Tibial artery (tissue), 4 donors: ENCODE measurements at places on chromosomes 16 and 17.

- DNase-seq, result no peak
- no peaks in the 10 kb centered on the region for H3K4me1 ChIP-seq
- H3K4me3 ChIP-seq, result no peak overlapping the region
- no peaks in the 10 kb centered on the region for H3K36me3 ChIP-seq
Observed at GRCh38 chr16:5296176-5296575, 198.6 kb upstream of the EEF2KMT start.

DNA sequence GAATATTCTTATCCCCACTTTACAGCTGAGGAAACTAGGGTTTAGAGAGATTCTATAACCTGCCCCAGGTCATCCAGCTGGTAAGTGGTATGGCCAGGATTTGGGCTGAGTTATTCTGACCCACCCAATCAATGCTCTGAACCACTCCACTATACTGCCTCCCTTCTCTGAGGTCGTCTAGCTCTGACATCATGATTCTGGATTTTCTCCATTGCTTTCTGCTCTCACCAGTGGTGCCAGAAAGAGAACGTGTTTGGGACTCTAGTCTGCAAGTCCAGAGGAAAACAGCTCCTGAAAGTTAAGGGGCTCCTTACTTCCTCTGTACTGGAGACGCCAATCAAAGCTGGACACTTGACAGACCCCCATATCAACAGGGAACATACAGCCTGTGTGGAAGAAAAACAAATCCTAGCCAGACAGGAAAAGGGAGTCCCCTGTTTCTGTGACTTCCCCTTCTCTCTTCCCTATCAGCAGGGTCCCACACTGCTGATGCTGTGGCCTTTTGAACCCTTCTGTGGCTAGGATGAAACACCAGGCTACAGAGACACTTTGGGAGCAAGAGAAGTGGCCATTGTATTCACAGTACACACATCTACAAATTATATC lies 6.0 kb upstream of the EZH1 start:
- peaks cover 14% of the 10 kb centered on the region for H3K27me3 ChIP-seq
- no peak overlapping the region for H3K4me3 ChIP-seq
- DNase-seq, result no peak
- no peaks in the 10 kb centered on the region for H3K36me3 ChIP-seq
- H3K27ac ChIP-seq, result no peak overlapping the region

GRCh38 chr16:12002447-12003006 lies 26.0 kb downstream of the SNX29 start:
- no peak overlapping the region for H3K4me3 ChIP-seq
- H3K27me3 ChIP-seq, result no peaks in the 10 kb centered on the region
- H3K27ac ChIP-seq, result no peak overlapping the region
- H3K4me1 ChIP-seq, result no peaks in the 10 kb centered on the region
- DNase-seq, result no peak
- peaks cover 20% of the 10 kb centered on the region for H3K36me3 ChIP-seq

- no peaks in the 10 kb centered on the region for H3K36me3 ChIP-seq
- H3K4me1 ChIP-seq, result no peaks in the 10 kb centered on the region
- H3K4me3 ChIP-seq, result peak overlapping the region; percentile 87
- no peaks in the 10 kb centered on the region for H3K27me3 ChIP-seq
Observed at GRCh38 chr16:81316176-81316496, 1.4 kb downstream of the GAN start.

DNA sequence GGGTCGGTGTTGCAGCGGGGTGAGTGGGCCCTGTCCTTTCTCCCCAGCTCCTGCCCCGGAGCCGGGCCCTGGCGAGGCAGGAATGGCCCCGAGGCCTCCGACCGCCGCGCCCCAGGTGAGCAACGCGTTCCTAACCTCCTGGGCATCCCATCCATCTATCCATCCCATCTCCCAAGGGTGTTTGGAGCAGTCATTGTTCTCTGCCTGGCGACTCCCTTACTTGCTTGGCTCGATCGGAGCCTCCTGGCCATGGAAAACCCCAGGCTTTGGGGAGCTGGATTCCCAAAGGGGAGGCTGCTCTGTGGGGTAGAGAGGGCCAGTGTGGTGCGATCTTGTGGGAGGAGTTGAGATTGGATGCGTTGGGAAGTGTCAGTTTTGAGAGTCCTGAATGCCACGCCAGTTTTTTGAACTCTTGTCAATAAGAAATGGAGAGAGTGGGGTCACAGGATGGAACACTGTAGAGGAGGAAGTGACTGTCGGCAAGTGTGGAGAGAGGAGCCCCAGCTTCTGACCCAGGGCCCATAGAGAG lies 684 bp downstream of the ZFP90 start:
- H3K36me3 ChIP-seq, result peaks cover 30% of the 10 kb centered on the region
- DNase-seq, result no peak
- H3K4me3 ChIP-seq, result peak overlapping the region; percentile 93
- no peaks in the 10 kb centered on the region for H3K27me3 ChIP-seq
- peaks cover 4% of the 10 kb centered on the region for H3K4me1 ChIP-seq

GRCh38 chr16:11788914-11789313 lies 8.1 kb downstream of the ZC3H7A start:
- no peaks in the 10 kb centered on the region for H3K27me3 ChIP-seq
- H3K27ac ChIP-seq, result no peak overlapping the region
- no peak for DNase-seq
- no peaks in the 10 kb centered on the region for H3K4me1 ChIP-seq

DNA sequence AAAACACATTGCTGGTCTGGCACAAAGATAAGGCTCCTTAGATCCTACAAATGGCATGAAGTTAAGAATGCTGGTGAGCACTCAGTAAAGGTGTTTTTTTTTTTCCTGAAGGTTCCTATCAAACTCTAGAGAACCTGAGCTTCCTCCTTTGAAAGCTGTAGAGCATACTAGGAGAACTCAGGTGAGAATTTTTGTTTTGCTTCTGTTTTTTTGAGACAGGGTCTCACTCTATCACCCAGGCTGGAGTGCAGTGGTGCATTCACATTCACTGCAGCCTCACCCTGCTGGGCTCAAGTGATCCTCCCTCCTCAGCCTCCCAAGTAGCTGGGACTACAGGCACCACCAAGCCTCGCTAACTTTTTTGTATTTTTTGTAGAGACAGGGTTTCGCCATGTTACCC lies 21.0 kb upstream of the CIITA start:
- DNase-seq, result no peak
- no peaks in the 10 kb centered on the region for H3K27me3 ChIP-seq
- H3K36me3 ChIP-seq, result no peaks in the 10 kb centered on the region
- H3K4me3 ChIP-seq, result no peak overlapping the region
- H3K4me1 ChIP-seq, result no peaks in the 10 kb centered on the region

DNA sequence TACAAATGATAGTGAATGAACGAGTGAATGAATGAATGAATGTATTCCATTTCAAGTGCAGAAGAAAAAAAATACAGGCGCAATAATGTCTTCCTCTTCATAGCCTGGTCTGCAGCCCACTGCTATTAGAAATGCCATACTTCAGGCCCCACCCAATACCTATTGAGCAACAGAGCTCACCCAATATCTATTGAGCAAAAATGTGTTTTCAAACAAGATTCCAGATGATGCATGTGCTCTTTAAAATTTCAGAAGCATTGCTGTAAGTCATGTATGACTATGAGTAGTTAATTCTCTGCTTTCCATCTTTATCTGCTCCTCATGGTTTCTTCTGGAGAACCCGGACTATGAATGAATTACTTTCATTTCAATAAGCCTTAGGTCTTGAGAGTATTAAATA lies 308.2 kb downstream of the XYLT1 start:
- DNase-seq, result no peak
- H3K36me3 ChIP-seq, result peaks cover 13% of the 10 kb centered on the region
- no peaks in the 10 kb centered on the region for H3K27me3 ChIP-seq

GRCh38 chr17:59415397-59415796 lies 83.9 kb downstream of the YPEL2 start:
- no peaks in the 10 kb centered on the region for H3K36me3 ChIP-seq
- H3K4me1 ChIP-seq, result no peaks in the 10 kb centered on the region
- H3K27me3 ChIP-seq, result no peaks in the 10 kb centered on the region
- DNase-seq, result no peak
- H3K27ac ChIP-seq, result no peak overlapping the region

GRCh38 chr16:73190256-73190655 lies 142.3 kb upstream of the ZFHX3 start:
- no peak overlapping the region for H3K27ac ChIP-seq
- no peaks in the 10 kb centered on the region for H3K27me3 ChIP-seq
- H3K4me1 ChIP-seq, result no peaks in the 10 kb centered on the region

GRCh38 chr17:17091856-17092756 lies 49.8 kb downstream of the MPRIP start:
- H3K27me3 ChIP-seq, result no peaks in the 10 kb centered on the region
- peak overlapping the region; percentile 77 for H3K27ac ChIP-seq
- DNase-seq, result no peak
- no peaks in the 10 kb centered on the region for H3K36me3 ChIP-seq

- H3K27ac ChIP-seq, result no peak overlapping the region
- H3K4me3 ChIP-seq, result no peak overlapping the region
- H3K36me3 ChIP-seq, result peaks cover 41% of the 10 kb centered on the region
- peaks cover 10% of the 10 kb centered on the region for H3K4me1 ChIP-seq
Observed at GRCh38 chr17:28926366-28926765, 23.5 kb upstream of the DHRS13 start.

GRCh38 chr16:55481023-55481422 lies 2.0 kb downstream of the MMP2 start:
- H3K27ac ChIP-seq, result peak overlapping the region; percentile 53
- DNase-seq, result no peak
- peaks cover 6% of the 10 kb centered on the region for H3K27me3 ChIP-seq
- H3K4me3 ChIP-seq, result peak overlapping the region; percentile 55
- peaks cover 23% of the 10 kb centered on the region for H3K36me3 ChIP-seq

DNA sequence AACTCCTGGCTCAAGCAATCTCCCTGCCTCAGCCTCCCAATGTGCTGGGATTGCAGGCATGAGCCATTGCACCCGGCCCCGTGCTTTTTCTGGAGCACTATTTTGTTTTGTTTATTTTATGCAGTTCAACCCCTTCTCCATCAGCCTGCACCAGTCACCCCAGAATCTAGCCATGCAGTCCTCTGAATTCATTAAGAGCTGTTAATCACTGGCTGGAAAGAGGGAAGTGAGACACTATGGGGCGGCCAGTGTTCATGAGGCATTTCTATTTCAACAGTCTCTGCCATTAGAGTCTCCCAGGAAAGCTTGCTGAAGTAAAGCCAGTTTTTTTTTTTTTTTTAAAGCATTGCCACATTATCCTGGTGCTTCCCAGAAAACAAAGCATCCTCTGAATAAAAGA lies 1.7 kb downstream of the VWA3A start:
- no peaks in the 10 kb centered on the region for H3K36me3 ChIP-seq
- no peaks in the 10 kb centered on the region for H3K4me1 ChIP-seq
- no peak overlapping the region for H3K27ac ChIP-seq
- H3K27me3 ChIP-seq, result peaks cover 5% of the 10 kb centered on the region
- H3K4me3 ChIP-seq, result no peak overlapping the region
- DNase-seq, result no peak

GRCh38 chr16:85983606-85984230 lies 84.8 kb downstream of the IRF8 start:
- H3K4me3 ChIP-seq, result no peak overlapping the region
- no peaks in the 10 kb centered on the region for H3K4me1 ChIP-seq
- no peak overlapping the region for H3K27ac ChIP-seq
- no peak for DNase-seq
- peaks cover 76% of the 10 kb centered on the region for H3K27me3 ChIP-seq

- peak overlapping the region; percentile 96 for H3K4me3 ChIP-seq
- no peak for DNase-seq
- peaks cover 35% of the 10 kb centered on the region for H3K4me1 ChIP-seq
Observed at GRCh38 chr16:67873435-67874370, 851 bp downstream of the EDC4 start.

DNA sequence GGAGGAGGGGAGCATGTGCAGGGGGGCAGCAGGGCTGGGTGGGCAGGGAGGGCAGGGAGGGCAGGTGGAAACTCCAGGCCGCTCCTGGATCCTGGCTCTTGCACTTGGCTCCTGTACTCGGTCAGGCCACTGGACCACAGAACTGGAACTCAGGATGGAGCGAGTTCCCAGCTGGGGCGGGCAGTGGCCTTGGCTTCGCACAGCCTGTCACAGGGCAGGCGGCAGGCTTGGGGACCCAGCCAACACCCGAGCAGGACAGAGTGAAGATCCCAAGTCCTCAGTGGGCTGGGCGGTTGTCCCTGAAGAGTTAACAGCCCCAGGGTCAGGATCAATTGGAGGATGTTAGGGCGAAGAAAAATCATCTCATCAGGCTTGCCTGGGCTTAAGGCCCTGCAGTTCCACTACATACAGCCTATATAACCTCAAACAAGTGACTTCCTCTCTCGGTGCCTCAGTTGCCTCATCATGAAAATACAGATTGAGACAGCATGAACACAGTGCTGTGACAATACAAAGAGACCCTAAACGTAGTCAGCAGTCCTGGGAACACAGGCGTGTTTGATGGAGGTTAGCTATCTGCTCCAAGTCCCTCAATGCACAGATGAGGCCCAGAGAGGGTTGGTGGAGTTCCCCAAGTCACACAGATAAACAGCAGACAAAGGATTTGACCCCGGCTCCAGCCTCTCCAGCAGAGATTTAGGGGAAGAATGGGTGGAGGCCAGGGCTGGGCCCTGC lies 21.9 kb downstream of the ZNF423 start:
- peak; percentile 92 for DNase-seq
- H3K4me3 ChIP-seq, result peak overlapping the region; percentile 6
- H3K36me3 ChIP-seq, result no peaks in the 10 kb centered on the region

- H3K27me3 ChIP-seq, result no peaks in the 10 kb centered on the region
- peaks cover 28% of the 10 kb centered on the region for H3K36me3 ChIP-seq
- peaks cover 17% of the 10 kb centered on the region for H3K4me1 ChIP-seq
- H3K4me3 ChIP-seq, result no peak overlapping the region
- no peak overlapping the region for H3K27ac ChIP-seq
Observed at GRCh38 chr17:3843935-3844516, 2.0 kb downstream of the NCBP3 start.

DNA sequence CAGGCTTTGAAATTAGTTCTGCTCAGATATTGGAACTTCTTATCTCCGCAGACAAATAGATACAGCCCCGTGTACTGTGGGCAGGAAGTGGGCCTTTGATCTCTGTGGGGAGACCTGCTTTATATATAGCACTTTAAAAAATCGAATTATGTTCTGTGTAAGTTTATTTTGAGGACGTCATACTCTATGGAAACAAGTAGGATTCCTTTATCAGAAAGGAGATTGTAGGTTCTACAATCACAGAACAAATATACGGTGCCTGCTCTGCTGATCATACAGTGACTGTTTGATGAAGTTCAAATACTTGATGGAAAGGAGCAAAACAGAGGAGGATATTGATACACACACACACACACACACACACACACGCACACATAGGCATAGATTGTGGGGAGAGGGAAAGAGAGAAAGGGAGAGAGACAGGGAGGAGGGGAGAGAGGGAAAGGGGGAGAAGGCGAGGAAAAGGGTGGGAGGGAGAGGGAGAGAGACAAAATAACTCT lies 14.7 kb upstream of the TMEM220 start:
- no peak overlapping the region for H3K27ac ChIP-seq
- H3K4me1 ChIP-seq, result no peaks in the 10 kb centered on the region
- no peak overlapping the region for H3K4me3 ChIP-seq
- H3K36me3 ChIP-seq, result no peaks in the 10 kb centered on the region
- no peaks in the 10 kb centered on the region for H3K27me3 ChIP-seq

- no peak overlapping the region for H3K4me3 ChIP-seq
- DNase-seq, result no peak
- H3K27me3 ChIP-seq, result no peaks in the 10 kb centered on the region
- H3K36me3 ChIP-seq, result no peaks in the 10 kb centered on the region
- peaks cover 8% of the 10 kb centered on the region for H3K4me1 ChIP-seq
- no peak overlapping the region for H3K27ac ChIP-seq
Observed at GRCh38 chr16:88762941-88763340, 22.1 kb downstream of the PIEZO1 start.
